ENCODE measurements at places on chromosomes 7 and 10. TPM values are rescaled to one million over a fixed set of nuclear protein-coding genes. Genes with fewer than 3 reads are reported as not detected.

DNA sequence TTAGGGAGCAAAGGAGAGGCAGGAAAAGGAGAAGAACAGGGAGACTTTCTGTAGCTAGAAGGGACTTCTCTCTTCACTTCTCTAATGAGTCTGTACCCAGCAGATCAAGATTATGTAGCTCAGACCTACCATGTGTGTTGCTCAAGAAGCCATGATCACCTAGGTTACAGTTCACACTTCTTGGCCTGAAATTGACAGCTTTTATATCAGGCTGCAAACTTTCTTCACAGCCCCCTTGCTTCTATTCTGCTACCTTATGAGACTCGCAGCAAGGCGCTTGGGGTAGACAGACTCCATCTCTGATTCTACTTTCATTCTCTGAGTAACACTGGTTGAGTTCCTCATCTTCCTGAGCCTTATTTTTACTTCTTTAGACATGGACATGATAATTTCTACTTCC, 19.6 kb upstream of the GIMAP2 start:
- DNase-seq = no peak

- DNase-seq = no peak
Observed at GRCh38 chr10:29692121-29692539, 57.4 kb upstream of the SVIL start.

C10orf105 gene
- not detected for total RNA-seq

GRCh38 chr7:1642291-1642731, 27.8 kb upstream of the ELFN1 start:
- DNase-seq = no peak

- DNase-seq = no peak
Observed at GRCh38 chr10:1377231-1377630, 321.0 kb downstream of the WDR37 start.

DNA sequence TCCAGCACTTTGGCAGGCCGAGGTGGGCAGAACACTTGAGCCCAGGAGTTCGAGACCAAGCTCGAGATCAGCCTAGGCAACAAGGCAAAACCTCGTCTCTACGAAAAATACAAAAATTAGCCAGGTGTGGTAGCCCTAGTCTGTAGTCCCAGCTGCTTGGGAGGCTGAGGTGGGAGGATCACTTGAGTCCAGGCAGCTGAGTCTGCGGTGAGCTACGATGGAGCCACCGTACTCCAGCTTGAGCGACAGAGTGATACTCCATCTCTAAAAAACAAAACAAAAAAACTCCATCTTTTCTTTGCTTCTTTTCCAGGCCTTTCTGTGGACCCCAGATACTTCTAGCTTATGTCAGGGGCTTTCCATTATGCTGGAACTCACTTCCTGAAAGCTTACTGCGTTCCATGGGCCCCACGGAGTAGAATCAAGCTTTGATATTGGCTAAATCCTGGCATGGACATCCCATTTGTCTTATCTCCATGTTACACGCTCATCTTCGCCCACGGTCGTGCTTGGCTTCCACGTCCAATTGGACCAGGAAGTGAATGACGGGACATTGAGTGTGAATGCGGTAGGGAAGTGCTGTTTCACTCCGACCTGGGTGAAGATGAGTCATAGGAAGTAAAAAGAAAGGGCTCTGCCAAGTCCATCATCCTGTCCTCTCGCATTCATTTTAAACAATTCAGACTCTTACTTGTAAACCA, 45.7 kb downstream of the FAM171A1 start:
- no peak for DNase-seq

CPA4 gene
- not detected for total RNA-seq

AGR2 gene
- not detected for total RNA-seq

- DNase-seq = no peak
Observed at GRCh38 chr7:115297656-115298055, 375.8 kb downstream of the MDFIC start.

APBB1IP gene
- total RNA-seq = 85.5 TPM

- no peak for DNase-seq
Observed at GRCh38 chr7:153404781-153405279, 645.3 kb downstream of the ACTR3B start.

DNA sequence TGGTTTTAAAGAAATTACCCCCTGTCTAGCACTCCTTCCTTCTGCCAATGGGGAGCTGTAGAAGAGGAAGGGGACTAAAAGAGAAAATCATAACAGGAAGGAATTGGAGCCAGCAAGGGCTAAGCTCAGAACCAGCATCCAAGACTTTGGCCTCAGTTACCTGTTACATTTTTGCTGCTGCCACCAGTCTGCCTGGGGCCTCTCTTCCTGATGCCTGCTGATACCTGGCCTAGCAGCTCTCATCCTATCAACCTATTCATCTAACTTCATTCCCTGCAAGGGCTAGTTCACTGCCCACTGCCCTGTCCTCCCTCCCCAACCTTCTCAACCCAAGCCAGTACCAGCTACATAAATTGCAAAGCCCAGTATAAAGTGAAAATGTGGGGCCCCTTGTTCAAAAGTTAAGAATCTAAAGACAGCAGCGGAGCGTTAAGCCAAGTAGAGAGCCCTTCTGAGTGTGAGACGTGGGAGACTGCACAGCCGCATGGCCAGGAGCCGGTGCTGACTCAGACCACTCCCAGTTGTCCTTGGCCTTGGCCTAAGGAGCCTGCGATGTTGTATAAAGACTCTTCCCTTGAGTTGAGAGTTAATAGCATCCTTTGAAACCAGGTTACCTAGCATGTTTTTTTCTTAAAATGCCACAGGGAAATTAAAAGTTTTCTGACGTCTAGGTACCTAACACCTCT, 13.2 kb upstream of the AOC1 start:
- DNase-seq = no peak

- DNase-seq = no peak
Observed at GRCh38 chr7:75604408-75604807, 112.3 kb downstream of the SPDYE5 start.

DNA sequence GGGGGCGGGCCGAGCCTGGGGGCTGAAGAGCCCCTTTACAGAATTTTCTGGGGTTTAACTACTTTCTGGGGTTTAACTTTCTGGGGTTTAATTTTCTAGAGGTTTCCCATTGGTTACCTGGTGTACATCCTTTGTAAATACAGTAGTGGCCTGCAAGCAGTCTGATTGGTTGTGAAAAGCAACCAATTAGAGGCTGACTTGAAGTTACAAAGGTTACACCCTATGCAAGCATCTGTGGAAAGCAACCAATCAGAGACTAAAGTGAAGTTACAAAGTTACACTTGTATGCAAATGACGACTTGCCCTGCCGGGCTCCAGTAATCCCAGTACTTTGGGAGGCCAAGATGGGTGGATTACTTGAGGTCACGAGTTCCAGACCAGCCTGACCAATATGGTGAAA, 27.4 kb downstream of the GTF2I start:
- no peak for DNase-seq

DNA sequence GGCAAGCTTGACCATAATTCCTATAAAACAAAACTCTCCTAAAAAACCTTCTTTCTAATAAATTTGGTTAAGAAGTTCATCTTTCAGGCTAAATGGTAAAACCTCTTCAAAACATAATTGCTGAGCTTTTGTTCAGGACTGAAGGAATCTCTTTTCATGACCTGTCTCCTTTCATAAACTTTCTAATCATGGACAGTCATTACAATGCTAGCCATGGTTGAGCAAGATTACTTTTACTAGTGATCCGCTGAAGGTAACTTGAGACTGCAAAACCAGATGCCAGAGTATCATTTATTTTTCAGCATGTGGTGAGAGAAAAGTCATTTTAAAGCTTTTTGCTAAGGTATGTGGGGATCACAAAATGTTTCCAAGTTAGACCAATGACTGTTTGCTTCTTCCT, 186.4 kb upstream of the RHOBTB1 start:
- no peak for DNase-seq

GRCh38 chr10:63539377-63539776, 18.2 kb downstream of the REEP3 start:
- no peak for DNase-seq

GRCh38 chr7:31850601-31851000, 163.6 kb downstream of the PPP1R17 start:
- no peak for DNase-seq

DNA sequence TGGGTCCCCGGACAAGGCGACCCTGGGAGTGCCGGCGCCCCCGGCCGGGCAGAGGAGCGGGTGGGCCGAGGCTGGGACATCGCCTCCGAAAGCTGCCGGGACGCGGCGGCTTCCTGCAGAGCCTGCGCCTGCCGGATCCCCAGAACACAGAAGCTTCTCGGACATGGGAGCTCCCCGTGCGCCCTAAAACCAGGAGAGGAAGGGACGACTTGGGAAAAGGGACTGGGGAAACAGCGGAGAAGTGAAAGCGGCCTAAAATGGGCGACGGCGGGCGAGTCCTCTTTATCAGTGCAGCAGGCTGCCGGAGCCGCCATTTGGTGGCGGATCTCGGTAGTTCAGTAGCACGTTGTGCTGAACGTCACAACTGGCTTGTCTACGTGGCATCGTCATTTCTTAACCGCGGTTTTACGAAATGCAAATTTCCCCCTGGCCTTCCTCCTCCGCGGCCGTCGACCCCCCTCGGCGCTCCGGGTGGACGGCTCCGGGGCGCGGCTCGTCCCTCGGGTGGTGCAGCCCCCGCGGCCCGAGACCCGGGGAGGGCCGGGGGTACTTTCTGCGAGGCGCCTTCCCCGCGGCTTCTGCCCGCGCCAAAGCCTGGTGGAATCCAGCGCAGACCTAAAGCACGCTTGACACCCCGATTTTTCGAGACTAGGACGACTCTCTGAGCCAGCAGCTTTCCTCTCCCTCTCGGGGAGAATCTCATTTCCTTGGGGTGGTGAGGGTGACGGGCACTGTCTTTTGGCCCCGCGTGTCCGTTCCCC, 9.9 kb upstream of the SPAG6 start:
- peak; percentile 66 for DNase-seq

DNA sequence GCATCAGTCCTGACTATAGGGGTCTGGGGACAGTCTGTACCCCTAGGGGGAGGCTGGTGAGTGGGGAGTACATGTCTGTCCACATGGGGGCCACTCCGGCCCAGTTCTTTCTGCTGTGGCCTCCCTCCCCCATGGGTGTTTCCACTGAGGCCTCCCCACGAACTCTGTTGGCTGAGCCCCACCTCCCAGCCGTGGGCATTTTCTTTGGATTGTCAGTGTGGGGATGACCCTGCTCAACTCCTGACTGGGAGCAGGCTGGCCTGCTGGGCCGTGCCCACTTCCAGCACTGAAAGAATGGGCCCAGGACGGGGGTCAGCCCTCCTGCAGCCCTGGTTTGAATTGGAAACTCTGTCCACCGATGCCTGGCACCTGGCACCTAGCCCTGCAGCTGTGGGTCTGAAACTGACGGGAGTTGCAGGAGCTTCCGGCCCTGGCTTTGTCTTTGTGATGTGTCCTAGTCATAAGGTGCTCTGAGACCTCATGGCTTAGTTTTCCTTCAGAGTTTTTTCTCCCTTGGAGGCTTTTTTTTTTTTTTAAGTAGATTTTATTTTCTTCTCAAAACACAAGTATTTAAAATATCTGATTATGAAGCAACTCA, 46.5 kb downstream of the LHPP start:
- DNase-seq = no peak

DNA sequence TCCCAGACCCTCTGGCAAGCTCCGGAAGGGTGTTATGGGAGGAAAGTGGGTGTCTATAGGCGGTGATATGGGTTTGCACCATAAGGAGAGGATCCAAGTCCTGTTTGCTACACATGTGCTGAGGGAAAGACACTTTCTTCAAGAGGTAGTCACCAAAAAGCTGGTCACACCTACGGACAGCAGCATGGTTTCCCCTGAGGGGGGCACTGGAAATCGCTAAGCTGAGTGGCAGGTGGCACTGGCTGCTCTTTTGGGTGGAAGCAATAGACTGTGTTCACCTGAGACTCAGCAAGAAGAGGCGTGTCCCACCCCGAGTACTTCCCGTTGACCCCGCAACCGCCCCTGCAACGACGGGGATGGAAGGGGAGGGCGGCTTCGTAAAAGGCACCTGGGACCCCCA, 1.8 kb upstream of the FOXI2 start:
- DNase-seq = no peak

- DNase-seq = no peak
Observed at GRCh38 chr10:27995311-27995710, 3.6 kb downstream of the ODAD2 start.

ELOVL3 gene
- not detected for total RNA-seq

LRRC72 gene
- total RNA-seq = not detected

DNA sequence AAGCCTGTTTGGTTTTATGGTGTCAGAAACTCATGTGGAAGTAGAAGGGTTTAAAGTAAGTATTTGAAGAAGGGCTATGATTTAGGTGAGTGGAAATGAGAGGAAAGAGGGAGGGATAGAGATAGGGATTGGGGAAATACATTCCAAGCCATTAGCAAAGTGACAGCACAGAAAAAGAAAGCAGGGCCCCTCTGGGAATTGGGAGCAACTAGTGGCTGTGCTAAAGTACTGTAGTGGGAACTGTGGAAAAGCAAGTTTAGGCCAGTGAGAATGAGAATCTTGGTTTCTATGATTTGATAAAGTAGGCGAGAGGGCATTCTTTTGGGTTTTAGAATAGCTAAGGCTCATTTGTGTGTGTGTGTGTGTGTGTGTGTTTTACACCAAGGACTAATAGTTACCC, 5.0 kb downstream of the PRKG1 start:
- no peak for DNase-seq

GRCh38 chr7:16061630-16062029, 359.7 kb downstream of the CRPPA start:
- DNase-seq = no peak

GRCh38 chr10:27319752-27320431, 79.3 kb upstream of the ACBD5 start:
- DNase-seq = peak; percentile 16

DNA sequence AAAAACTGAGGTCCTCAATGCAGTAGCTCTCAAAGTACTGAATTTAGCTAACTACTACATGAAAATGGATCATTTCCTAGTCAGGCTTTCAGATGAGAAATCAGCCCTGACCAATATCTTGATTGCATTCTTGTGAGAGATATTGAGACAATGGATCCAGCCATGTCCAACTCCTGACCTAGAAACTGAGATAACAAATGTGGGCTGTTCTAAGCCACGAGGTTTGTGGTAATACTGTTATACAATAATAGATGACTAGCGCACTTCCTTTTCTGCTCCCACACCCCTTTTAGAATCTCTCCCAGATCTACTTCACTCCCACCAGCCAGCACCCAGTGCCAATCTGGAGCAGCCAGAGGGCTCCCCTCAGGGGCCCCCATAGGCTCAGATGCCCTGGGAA, 209.3 kb upstream of the KMT2E start:
- DNase-seq = no peak

H2BK1 gene
- 1.8 TPM for total RNA-seq

MKLN1 gene
- 48.9 TPM for total RNA-seq

GRCh38 chr7:44629829-44630522, 23.5 kb downstream of the OGDH start:
- no peak for DNase-seq

All from activated B cell treated with CpG ODN at 0.5 μM for 24 hours (primary cell).